ENCODE measurements at places on chromosomes 12 and 14.

DNA sequence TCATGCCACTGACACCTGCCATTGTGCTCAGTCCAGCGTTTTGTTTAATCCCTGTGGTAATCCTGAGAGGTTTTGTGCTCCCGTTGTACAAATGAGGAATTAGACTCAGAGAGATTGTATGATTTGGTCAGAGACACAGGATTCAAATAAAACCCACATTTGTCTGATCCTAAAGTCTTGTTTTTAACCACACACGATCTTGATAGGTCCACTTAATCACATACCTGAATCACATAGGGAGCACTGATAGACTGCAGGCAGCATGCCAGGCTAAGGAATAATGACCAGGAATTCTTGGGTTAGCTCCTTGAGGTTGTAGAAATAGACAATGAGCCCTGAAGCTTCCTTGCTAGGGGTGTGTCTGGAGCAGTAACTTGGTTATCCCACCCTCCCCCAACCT is 202.6 kb upstream of the RGS6 start:
- no peak for DNase-seq

DNA sequence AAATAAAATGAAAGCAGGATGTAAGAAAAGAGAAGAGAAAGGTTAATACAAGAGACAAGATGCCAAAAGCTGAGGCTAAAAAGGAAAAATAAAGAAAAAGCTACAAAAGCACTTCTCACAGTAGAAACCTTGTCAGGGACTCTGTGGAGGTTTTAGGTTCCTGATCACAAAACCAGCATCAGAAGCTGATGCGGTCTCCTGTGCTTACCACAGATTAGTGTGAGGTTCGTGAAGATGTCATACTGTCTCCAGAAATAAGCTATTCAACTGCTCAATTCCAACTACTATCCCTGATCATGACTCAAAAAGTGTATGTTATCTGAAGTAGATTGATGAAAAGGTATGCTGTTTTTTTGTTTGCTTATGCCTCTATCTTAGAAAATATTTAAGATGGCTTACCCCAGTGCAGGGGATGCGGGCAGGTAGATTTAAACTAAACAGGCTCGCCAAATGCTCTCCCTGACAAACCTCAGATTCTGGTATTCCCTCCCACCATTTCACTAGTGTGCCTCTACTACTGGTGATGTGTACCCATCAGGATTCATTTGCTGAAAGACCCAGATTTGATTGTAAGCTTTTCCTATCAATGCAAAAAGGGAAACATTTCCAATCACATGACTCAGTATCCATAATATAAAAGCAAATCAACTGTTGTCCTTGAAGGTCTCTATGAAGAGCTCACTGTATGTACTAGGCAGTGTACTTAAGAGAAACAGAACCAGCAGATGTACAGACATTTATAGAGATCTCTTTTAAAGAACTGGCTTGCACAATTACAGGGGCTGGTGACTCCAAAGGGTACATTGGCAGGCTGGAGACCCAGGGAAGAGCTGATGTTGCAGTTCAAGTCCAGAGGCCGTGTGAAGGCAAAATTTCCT is 169.5 kb upstream of the FOXN3 start:
- DNase-seq = no peak

DNA sequence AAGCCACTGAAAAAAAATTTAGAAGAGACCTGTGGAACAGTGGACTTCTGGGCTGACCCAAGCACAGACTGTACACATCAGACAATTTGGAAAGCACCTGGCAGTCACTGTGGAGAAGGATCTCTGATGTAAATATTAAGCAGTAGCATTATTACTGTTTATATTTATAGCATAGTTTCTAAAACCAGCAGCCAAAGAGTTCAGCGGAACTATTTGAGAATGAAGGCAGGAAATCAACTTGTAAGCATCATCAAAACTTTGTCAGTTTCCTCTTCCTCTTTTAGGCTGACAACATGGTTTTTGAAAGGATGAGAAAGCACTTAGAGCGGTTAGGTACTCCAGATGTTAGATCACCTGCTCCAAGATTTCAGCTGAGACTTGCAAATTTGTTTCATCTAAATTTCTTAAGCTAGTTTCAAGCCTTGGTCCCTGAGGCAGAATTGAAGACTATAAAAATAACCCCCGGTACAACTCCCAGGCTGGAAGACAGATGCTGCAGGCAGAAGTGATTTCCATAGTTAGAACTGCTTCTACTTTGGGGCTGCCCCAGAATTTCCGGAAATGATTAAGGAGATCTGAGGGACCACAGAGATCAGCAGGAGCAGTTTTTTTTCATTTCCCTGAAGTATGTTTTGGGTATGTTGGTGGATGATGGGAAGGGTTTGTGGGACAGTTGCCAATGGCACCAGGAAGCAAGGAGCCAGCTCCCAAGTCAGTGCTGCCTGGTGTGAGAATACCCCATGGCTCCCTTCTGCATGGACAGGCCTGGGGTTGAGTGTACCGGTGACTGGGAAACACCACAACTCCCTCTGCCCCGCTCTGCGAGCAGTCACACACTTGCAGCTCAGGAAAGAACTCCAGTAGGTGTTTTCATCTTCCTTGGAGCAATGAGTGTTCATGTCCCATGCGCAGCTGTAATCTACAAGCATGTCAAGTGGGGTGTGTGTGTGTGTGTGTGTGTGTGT is 354.5 kb downstream of the NUAK1 start:
- no peak for DNase-seq

GRCh38 chr14:75049731-75050201 is 1.5 kb downstream of the MLH3 start:
- DNase-seq = no peak

DNA sequence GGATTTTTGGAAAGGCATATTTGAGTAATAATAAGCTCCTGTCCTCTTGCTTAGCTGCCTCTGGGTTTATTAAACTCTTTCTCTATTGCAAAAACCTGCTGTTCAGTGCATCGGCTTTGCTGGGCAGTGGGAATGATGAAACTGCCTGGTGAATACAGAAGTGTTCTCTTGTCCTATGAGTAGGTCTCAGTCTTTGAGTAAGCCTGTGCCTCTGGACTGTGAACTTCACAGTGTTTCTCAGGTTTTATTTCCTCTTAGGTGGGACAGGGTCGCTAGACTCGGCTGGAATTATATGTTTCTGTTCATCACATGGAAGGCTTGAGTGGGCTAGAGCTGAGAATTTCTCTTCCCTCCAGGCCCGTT is 46.4 kb downstream of the CRADD start:
- DNase-seq = no peak

DNA sequence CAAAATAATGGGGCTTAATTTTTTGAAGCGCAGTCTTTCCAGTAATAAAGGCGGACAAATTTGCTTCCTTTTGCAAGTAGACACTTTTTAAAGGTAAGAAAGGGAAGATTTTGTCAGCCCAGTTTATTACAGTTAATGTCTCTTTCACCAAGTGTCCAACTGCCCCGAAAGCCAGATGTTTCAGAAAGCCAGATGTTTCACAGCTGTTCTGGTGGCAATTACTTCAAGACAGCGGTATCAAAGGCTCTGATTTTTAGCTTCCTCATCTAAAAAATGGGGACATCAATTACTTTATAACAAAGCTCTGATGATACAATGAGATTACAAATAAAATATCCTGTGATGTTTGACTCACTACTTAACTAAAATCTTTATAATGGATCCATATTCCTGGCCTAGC is 1.0 kb downstream of the WBP11 start:
- DNase-seq = no peak

DNA sequence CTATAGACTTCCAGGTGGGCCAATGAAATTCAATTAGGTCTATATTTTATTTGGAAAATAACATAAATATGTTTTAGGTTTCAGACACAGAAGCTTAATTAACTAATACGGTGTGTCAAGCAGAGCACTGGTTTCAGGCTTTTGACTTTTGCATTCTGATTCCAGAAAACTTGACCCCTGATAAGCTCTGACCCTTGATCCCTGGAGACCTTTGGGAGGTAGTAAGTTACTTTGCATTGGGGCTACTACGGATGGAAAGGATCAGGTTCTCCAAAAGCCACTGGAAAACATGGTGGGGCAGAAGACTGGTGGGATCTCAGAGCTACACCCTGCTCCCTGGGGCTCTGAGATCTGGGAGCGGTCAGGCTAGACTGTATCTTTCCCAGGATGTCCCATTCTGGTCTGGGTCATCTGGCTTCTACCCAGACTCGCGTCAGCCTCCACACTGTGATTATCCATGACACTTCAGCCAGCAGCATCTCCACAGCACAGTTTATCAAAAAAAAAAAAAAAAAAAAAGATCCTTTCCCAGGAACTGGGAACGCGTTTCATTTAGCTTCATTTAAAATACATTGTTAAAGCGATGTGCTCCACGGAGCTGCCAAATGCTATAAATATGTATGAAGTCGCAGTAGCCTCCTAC is 17.8 kb upstream of the EMP1 start:
- DNase-seq = no peak

DNA sequence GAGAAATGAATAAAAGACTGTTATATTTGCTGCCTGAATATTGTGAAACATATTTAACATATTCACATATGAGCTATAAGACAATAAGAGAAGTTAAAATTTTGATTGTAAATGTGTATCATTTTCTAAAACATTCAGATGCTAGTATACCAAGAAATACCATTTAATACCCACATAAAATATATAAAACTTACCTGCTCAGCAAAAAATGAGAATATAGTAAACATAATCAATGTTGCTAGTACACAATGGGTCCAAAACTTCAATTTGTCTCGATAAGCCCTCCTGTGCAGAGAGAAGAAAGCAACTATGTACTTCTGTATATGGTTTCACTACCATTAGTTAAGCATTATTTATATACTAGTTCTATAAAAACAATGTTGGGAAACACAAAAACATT is 9.6 kb upstream of the SYCP3 start:
- no peak for DNase-seq

GRCh38 chr14:91310606-91311283 is 66.2 kb upstream of the GPR68 start:
- no peak for DNase-seq

- DNase-seq = no peak
These were observed 17.8 kb downstream of the FBXL14 start for GRCh38 chr12:1576410-1577241.

- DNase-seq = no peak
These were observed 8.1 kb upstream of the TEX22 start for GRCh38 chr14:105389976-105390848.

DNA sequence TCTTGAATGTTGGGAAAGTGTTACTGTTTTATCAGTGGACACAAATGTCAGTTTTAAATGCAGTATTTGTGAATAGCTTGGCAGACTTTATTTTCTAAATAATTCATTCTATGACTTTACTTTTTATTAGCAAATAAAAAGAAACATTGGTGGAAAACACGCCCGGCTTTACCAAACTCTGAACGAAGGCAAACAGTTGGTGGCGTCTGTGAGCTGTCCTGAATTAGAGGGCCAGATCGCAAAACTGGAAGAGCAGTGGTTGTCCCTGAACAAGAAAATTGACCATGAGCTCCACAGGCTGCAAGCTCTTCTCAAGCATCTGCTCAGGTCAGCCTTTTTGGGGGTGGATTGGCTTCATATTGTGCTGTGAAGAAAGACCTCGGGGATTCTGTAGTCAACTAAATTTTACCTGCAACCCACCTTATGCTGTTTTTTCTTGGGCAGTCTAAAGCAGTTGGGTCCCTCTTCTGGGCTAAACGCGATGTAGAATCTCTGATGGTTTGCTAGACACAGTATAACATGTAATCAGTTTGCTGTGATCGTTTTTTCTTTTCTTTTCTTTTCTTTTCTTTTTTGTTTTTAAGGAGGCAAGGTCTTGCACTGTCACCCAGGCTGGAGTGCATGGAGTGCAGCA is 156.4 kb downstream of the ESR2 start:
- DNase-seq = no peak

- no peak for DNase-seq
These were observed 3.3 kb downstream of the ARHGAP9 start for GRCh38 chr12:57476162-57476992.

- DNase-seq = no peak
These were observed 40.0 kb downstream of the ZFYVE1 start for GRCh38 chr14:72986857-72987256.

- no peak for DNase-seq
These were observed 254.8 kb upstream of the FKBP4 start for GRCh38 chr12:2539938-2540337.

DNA sequence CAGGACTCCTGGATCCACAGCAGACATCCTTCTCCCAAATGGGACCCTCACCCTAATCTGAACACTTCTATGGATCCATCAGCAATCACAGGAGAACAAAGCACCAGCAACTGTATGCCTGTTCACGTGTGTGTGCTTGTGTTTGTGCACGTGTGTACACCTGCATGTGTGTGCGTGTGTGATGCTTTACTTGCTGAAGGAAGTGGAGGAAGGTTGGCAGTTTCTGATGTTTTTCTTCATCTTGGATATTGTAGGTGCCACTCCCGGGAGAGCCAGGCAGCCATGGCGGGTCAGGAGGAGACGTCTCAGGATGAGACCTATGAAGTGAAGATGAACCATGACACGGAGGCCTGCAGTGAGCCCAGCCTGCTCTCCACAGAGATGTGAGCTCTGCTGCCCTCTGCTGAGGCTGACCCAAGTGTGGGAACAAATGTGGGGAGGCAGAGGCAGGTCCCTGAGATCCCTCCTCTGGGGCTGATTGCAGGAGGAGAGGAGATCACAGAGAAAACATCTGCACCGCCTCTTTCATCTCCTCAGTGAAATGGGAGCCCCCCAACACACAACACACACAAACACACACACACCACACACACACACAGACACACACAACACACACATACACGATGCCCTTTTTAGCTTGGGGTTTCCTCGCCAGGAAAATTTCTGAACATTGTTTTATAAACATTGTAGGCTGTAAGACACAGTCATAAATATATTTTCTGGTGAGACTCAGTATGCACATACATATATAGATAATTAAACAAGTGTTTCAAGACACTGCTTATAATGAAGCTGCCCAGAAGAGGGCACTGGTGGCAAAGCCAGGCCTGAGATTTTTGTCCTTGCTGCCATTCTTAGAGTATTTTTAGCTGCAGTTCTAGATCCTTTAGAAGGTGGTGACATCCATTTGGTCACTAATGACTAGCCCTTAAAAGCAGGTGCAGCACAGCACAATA is 112.2 kb upstream of the FKBP4 start:
- DNase-seq = peak; percentile 29

- DNase-seq = no peak
These were observed 100.7 kb upstream of the FKBP4 start for GRCh38 chr12:2693980-2694610.

GRCh38 chr12:15649347-15649746 is 139.8 kb downstream of the EPS8 start:
- DNase-seq = no peak

- DNase-seq = peak; percentile 93
These were observed at the start of the genes FOXM1 and RHNO1 for GRCh38 chr12:2877047-2877952. Gene FOXM1 (minus strand): TSS chr12:2877174. CDS start chr12:2874478, 2,696 bp downstream. Gene RHNO1 (plus strand): TSS chr12:2877223. CDS start chr12:2885367, 8,144 bp downstream.

All from NCI-H146 (cell line).